ENCODE measurements at places on chromosomes 2 and 18.

DNA sequence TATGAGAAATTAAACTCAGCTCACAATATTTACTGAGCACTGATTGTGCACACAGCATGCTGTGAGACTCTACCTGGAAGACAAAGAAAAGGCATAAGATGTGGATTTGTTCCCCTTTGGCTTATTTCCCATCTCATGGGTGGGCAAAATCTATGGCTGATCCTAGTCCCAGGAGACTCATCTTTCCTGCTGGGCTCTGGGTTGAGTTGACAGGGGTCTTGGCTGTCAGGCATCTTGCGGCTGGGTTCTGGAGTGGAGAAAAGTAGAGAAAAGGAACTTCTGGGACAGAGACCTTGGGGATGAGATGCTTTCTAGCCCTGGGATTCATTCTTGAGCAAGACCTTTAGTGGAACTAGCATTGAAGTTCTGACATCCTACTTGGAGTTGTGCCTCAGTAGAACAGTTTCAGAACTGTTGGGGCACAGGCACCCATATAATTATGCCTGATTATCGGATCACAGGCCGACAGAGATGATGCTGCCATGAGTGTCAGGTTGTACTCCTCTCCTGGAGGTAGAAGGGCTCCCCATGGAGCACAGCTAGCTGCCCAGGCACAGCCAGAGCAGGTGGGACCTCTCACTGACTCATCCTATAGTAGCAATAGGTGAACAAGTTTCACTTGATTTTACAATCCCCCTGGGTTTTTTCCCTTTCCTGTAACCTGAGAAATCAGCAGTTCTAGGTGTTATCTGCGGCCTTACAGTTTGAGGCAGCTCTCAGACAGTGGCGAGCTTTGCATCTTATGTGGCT is 260.9 kb downstream of the CYRIA start:
- no peak for DNase-seq

DNA sequence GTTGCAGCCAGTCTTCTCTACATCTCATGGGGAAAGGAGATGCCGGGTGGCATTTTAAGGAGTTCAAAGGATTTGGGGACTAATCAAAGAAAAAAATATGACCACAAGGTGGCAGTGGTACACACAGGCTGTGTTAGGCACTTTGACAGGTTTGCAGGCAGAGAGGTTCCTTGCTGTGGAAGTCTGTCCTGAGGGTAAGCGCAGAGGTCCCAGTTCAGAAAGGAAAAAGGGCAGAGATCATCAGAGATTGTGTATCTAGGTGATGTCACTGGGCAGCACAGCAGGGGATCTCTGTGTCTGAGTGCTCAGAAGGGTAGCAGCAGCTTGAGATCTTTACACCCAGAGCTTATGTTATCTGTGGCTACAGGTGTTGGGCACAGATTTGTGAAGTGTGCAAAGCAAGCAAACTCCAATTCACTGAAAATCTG is 231.4 kb downstream of the LRRTM1 start:
- peak; percentile 7 for DNase-seq

GRCh38 chr2:11797846-11798245 is 51.4 kb downstream of the LPIN1 start:
- peak; percentile 10 for DNase-seq

- no peak for DNase-seq
These were observed 319.8 kb upstream of the HNRNPA3 start for GRCh38 chr2:176892676-176893226.

DNA sequence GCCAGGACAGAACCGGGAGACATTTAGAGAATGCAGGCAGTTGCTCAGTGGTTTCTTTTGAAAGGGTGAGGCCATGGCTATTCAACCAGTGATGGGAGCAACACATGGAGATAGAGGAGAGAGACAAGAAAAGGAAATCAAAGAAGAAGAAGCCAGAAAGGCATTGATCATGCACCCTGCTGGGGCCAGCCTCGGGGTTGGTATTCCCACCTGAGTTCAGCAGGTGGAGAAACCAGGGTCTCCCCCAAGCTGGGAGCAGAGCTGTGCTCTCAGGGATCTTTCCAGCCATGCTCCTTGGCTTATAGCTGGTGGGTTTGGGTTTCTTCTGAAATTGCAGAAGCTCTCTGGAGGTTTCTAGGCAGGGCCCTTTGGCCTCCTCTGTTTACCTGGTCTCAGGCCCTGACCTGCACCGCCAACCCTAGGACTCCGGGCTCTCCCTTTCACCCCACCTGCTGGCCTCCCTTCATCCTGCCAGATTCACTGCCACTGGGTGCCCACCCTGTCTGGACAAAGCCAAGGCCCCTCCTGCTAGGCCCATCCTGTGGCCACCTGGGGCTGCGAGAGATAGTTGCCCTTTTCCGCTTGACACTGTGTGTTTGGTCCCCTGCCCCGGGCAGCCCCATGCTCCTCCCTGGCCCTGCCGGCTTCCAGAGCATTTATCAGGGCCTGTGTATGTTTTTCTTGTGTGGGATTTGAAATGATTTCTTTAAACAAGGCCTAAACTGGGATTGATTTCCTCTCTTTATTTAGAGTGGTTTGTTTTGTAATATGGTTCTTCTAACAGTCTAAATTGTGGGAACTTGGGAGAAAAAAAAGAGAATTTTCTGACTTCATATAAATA is 126.7 kb downstream of the DDX1 start:
- DNase-seq: no peak

- no peak for DNase-seq
These were observed 68.6 kb downstream of the DHRS9 start for GRCh38 chr2:169137924-169138323.

DNA sequence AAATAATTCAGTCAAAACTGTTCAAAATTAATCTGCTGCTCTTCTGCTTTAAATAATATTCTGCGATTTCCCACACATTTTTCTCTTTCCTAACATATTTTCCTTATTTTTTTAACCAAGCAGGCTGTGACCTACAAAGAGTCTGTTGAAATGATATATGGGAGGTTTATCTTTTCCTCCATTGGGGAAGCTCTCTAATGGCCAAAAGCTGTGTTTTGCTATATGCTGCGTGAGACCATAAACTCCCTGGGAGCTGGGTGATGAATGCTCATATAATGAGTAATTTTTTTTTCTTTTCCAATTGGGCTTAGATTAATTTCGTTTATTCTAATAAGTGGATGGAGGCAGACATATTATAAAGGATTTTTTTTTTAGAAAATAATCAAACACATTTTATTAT is 72.2 kb upstream of the MAP2 start:
- no peak for DNase-seq

DNA sequence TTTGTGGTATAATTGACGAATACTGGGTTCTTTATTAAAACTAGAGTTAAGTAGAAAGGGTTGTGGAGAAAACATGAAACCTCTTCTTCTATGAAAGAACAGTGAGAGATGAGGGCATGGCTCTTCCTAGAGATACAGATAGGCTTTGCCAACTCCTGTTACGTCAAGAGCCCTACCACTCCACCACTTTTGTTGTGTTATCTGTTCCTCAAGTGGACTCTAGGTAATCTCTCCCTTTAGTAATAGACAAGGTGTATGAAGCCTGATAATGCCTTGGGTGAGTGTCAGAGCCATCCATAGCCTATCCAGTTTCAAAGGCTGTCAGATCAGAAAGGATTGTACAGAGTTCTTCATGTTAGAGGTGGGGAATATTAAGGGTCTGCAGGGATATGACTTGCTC is 176.4 kb downstream of the SETBP1 start:
- no peak for DNase-seq

- no peak for DNase-seq
These were observed 9.3 kb upstream of the CD226 start for GRCh38 chr18:69956665-69957620.

DNA sequence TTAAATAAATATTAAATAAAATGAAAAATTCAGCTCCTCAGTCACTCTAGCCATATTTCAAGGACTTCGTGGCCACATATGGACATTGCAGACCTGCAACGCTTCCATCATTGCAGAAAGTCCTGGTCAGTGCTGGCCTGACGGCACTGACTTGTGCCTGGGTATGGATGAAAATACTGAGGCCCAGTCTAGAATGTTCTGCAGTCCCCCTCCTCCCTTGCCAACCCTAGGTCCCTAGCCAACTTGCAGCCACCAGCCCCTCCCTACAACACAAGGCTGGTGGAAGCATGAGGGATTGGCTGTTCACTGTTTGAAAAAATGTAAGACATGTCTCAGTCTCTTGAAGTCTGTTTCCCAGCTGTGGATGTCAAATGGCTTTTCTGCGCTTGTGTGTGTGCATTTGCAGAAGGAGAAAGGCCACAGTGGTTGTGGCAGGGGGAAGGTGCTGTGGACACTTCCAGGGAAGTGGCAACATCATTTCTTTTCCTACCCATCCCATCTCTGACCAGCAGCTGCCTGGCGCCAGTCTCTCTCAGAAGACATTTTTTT is 9.9 kb downstream of the IGFBP5 start:
- no peak for DNase-seq

DNA sequence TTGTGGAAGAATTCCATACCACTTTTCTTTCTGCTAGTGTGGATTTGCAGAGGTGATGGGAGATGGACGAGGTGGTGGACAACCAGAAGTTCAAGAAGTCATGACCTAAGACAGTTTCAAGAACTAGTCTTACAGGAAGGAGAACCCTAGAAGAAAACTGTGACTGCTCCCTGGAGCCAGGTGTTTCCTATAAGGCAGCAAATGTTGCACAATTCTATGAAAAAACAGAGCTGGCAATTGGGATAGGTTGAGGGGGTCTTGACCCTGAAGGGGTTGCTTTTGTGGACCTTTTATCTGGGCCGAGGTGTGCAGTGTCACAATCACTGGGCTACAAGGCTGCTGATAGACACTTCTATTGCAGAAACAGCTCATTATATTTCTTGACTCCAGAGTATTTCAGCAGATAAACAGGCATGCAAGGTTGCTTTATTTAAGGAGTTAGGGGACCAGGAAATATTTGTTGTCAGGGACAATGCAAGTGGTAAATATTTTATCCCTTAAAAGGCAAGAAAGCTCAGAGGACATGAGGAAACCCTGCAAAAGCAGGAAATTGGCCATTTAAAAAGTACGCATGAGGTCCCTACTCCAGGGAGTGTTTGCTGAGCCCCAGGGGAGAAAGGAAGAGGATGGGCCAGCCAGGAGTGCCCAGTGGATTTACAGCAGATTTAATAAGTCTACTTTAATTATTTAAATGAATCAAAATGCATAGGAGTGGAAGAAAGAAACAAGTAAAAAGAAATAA is 22.9 kb downstream of the APCDD1 start:
- no peak for DNase-seq

GRCh38 chr2:111201214-111201613 is 80.5 kb downstream of the BCL2L11 start:
- no peak for DNase-seq

- no peak for DNase-seq
These were observed 48.2 kb upstream of the SLC14A2 start for GRCh38 chr18:45567123-45567522.

GRCh38 chr2:231646476-231646875 is 53.8 kb downstream of the TEX44 start:
- DNase-seq: no peak

Measured in NCI-H524 (cell line).